ENCODE measurements at places on chromosomes 5 and 9.

- DNase-seq = no peak
Measured at GRCh38 chr5:6979061-6979460, 265.8 kb downstream of the TENT4A start.

- DNase-seq = no peak
Measured at GRCh38 chr5:81046041-81046440, 85.9 kb downstream of the RASGRF2 start.

GRCh38 chr5:174327317-174327864, 281.9 kb downstream of the NSG2 start:
- DNase-seq = peak; percentile 74

DNA sequence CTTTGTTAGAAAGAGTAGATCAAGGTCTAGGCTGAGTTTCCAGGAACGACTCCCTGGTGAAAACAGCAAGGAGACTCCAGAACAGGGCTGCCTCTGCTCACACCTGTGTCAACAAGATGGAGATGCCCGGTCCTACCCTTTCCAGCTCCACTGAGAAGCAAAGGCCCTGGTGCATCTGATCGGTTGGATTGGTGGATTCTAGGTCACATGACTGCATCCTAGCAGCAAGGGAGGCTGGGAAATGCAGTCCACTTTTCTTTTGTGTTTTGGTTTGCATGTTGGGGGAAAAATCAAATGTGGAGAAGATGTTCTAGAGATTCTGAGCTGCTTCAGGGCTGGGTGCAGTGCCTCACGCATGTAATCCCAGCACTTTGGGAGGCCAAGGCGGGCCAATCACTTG, 82.0 kb upstream of the TRIO start:
- no peak for DNase-seq

- DNase-seq = no peak
Measured at GRCh38 chr5:53616939-53617549, 56.6 kb downstream of the NDUFS4 start.

DNA sequence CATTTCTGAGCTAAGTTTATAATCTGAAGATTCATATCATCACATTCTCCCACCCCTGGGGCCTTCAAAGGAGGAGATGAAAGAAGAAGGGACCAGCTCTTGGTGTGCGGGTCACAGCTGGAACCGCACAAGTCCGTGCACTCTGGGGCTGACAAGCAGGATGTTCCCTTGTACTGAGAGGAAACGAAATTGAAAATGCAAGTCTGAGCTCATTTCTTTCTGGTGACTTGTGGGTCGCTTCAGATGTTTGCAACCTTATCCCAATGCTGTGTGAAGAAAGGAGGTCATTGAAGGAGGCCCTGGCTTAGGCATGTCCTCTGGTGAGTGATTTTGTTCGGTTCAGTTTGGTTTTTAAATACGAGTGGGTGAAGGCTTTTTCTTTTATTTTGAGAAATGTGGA, 59.6 kb downstream of the C9orf152 start:
- DNase-seq = no peak

GRCh38 chr9:33189331-33189791, 22.2 kb upstream of the B4GALT1 start:
- DNase-seq = no peak

DNA sequence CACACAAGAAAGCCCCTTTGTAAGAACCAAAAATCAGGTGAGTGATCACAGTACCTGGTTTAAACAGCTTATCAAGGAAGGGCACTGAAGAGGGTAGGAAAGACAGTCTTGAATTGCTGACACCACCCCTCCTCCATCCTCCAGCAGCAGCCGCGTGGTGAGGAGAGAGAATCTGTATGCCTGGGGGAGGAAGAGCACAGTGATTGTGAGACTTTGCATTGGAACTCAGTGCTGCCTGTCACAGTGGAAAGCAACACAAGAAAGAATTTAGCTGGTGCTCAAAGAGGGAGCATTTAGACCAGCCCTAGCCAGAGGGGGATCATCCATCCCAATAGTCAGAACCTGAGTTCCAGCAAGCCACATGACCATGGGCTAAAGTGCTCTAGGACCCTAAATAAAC, 11.6 kb upstream of the STX17 start:
- no peak for DNase-seq

DNA sequence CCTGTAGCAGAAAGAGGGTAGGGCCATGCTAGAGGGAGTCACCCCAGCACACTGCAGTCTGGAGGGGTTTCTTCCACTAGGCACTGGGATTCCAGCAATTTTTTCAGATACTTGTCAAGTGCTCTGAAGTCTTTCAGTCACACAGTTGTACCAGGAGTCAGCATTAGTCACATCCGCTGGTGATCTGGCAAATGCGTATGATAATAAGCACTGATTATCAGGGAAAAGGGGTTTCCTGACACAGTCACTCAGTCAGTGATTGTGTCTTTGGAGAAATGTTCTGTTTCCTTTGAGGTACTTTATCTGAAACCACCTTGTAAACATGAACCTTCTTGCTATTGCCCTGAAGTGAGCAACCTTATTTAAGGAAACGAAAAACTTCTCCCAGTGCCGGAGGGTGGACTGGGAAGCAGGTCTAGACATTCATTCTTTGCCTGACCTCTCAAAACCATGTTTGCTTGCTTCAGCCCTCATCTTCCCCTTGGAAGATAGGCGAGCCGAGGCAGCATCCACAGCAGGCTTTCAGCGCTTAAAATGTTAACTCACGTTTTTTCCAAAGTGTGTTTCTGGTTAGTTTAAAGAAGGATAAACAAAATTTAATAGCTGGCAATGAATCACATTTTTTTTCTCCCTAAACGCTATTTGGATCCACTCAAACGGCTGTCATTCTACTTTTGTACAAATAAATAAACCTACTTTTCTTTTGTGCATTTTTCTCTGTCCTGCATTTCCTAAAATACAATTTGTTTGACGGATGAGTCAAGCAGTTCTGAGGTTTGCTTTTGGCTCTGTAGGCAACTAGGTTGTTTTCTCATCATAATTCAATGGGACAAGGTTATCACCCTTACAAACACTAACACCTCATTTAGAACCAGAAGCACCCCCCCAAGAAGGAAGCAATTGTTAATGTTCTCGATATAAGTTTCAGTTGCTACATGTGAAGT, 77.7 kb downstream of the FOXD1 start:
- DNase-seq = peak; percentile 69

Data from GM03348 (cell line).